HCT116 (cell line): ENCODE measurements at places on chromosomes 7 and 10. TPM values are rescaled to one million over a fixed set of nuclear protein-coding genes. Genes with fewer than 3 reads are reported as not detected.

Gene PAX4
- not detected for total RNA-seq

Gene ITPRID1
- total RNA-seq = not detected

Gene UPK3B
- 2.3 TPM for total RNA-seq

Gene CDC14C
- total RNA-seq = not detected

Gene CNPY1
- not detected for total RNA-seq

Gene TLX1
- total RNA-seq = not detected

Gene CHST15
- 47.2 TPM for total RNA-seq

Gene CABCOCO1
- total RNA-seq = not detected

Gene CYP3A7
- total RNA-seq = not detected

Gene FFAR4
- total RNA-seq = not detected

Gene CPVL
- 10.3 TPM for total RNA-seq

Gene SORBS1
- 3.4 TPM for total RNA-seq
